Amniotic stem cell (primary cell): ENCODE measurements at places on chromosomes 16 and 17.

DNA sequence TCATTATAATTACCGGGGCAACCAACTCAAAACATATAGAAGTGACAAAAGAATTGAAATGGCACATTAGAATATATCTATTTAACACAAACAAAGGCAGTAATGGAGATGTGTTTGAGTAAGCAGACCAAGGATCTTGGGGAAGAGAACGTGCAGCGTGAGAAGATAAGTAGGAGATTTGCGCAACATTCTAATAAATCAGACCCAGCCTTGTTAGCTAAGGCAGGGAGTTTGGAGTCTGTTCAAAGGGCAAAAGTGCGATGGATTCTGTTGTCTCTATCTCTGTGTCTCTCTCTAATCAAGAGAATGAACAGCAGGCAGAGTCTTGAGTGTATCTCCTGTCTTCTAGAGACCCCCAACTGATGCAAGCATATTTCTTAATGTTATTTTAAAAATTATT lies 55.0 kb upstream of the FA2H start:
- DNase-seq = no peak

DNA sequence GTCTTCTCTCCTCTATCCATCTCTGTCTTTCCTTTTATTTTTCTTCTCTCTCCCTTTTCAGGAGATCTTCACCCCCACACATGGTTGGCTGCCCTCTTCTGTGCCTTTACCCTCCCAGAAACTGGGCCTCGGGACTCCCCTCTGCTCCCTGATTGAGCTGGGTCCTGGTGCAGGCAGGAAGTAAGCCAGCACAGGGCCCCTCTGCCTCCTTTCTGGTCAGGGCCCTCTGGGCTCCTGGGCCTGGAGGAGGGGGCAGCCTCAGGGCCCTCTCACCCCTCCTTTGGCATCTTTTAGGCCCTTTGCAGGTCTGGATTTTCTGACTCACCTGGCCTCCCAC lies 21.1 kb upstream of the TAC4 start:
- no peak for DNase-seq

GRCh38 chr16:56451753-56452689 lies 667 bp downstream of the OGFOD1 start:
- peak; percentile 67 for DNase-seq

- DNase-seq = no peak
These were observed 81.5 kb downstream of the CA4 start for GRCh38 chr17:60231234-60231633.

DNA sequence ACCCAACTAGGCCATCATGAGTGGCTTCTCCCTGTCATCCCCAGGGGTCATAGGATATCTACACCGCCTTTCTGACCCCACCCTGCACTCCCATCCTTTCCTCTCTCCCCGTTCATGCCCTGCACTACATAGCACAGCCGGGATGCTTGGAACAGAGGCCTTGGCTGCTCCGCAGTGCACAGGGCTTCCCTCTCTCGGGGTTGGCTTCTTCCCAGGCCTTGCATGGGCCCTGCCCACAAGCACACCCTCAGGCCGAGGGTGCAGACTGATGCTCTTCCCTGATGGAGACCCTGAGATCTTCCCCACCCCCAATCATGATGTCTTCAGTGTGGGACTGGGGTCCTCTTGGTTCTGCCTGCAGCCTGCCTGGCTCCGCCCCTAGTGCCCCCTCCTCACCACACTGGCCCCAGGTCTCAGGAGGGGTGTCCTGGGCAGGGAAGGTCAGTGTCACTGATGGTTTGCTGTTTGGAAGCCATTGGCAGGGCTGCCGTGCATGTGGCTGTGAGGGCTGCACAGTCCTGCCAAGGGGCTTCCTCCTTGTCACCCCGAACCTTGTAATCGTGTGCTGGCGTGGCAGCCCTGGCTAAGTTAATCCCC lies 14.3 kb upstream of the NAGLU start:
- DNase-seq = no peak

DNA sequence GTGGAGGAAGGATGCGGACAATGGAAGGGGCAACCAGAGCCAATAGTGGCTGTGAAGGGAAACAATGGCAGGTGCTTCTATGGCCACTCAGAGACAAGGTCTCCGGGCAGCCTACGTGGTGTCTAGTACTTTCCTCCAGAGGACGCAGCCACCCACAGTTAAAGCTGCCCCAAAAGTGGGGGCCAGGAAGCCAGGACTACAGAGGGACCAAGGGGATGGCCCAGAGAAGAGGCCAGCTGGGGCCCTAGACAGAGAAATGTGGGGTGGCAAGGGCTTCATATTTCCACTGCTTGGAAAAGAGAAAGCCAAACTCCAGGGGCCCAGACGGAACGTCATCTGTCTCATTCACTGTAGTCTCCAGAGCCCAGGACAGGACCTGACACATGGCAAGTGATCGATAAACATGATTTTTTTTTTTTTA lies 837 bp upstream of the PER1 start:
- no peak for DNase-seq

DNA sequence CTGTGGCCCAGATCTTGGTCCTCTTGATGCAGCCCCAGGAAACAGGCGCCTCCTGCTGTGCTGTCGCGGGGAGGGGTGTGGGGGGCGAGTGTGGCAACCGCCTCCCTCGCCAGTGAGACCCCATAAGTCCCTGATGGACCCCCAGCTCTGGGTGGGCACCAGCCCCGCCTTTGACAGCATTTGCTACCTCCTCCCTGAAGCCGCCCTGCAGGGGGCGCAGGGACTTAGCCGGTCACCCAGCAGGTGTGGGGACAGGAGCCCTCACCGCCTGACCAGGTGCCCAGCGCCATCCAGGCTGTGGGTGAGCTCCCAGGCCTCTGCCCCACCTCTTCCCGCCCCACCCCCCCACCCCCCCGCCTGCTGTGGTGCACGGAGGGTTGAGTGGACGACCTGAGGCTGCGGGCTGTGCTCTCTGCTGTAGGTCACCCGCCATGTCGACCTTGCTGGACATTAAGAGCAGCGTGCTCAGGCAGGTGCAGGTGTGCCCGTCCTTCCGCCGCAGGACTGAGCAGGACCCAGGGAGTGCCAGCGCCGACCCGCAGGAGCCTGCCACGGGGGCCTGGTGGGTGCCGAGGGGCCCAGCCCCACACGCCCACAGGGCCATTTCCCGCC lies 4.8 kb downstream of the BAIAP3 start:
- DNase-seq = no peak

GRCh38 chr17:5418858-5419355 lies 555 bp downstream of the NUP88 start:
- no peak for DNase-seq

GRCh38 chr16:87227296-87227951 lies 89.8 kb downstream of the C16orf95 start:
- DNase-seq = no peak

- DNase-seq = no peak
These were observed 3.4 kb downstream of the FAM222B start for GRCh38 chr17:28839221-28839620.

- DNase-seq = peak; percentile 47
These were observed 9.8 kb downstream of the TMEM204 start for GRCh38 chr16:1543085-1543896.
